ENCODE measurements at places on chromosomes 16 and 17.

DNA sequence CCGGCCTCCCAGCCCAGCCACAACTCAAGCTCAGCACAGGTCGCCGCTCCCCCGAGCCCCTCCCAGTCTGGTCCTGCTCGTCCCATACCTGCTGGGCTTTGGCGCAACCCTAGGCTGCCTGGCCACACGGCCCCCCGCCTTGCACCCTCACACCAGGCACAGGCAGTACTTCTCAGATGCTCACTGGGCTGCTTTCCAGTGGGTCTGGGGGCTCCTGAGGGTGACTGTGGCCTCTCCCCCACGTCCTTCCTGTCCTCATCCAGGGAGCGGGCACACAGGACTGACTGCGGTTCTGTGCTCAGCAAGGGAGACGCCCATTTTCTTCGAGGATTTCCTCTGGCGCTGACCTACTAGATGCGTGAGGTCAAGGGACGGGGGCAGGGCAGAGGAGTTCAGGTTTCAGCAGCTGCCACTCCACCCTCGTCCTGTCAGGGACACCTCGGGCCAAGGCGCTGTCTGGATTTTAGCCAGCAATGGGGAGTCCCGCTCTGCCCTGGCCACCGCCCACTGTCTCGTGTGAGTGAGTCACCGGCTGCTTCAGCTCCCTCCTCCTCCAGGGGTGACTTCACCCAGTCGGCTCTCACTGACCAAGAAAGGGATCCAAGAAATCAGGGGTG, 115.8 kb downstream of the NPIPB11 start:
- DNase-seq = peak; percentile 24

DNA sequence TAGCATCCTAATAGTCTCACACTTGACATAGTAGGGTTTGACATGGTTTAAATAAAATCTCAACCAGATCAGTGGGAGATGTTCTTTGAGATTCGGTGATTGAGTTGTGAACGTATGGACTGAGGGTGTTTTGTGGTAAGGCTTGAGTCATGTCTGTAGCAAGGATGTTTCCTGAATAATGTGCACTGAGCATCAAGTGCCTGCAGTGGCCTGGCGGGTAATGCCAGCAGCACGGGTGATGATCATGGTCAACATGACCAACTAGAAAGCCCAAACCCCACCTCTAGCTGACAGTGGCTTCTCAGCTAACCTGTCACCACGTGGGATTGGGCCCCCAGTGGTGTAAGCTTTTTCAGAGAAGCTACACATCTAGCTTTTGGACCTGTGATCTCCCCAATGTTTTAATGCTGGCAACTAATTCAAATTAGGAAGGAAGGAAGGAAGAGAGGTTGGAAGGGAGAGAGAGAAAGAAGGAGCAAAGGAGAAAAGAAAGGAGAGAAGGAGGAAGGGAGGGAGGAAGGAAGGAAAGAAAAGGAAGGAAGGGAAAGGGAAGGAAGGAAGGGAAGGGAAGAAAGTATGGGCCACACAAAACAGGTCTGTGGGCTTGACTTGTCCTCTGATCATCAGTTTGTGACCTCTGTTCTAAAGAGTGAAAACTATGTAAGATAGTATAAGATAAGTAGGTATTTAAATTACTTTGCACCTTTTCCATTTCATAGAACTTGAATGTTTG, 55.4 kb downstream of the WWOX start:
- no peak for DNase-seq

GRCh38 chr17:42406615-42407288, 16.3 kb downstream of the CAVIN1 start:
- DNase-seq = no peak

- no peak for DNase-seq
These were observed 30.9 kb upstream of the RPRML start for GRCh38 chr17:47009759-47010594.

GRCh38 chr16:20878682-20879147, 21.4 kb downstream of the DCUN1D3 start:
- DNase-seq = no peak

GRCh38 chr16:47323241-47323640, 137.6 kb downstream of the ITFG1 start:
- DNase-seq = no peak

DNA sequence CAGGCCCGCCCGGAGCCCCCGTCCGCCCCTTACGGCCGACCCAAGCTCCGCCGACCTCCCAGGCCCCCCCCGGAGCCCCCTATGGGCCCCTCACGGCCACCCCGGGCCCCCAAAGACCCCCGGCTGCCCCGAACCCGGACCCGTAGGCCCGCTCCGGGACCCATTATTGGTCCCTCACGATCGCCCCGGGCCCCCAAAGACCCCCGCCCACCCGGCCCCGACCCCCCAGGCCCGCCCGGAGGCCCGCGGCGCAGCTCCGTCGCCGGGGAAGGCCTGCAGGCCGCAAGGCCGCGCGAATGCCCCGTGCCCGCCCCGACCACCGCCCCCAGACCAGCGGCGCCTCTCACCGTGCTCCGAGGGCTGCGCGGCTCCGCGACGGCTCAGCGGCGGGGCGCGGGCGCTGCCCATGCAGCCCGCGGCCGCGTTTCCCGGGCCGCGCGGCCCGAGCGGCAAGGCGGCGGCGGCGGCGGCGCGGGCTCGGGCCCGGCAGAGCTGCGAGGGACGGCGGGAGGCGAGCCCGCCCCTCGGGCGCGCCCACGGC, 393 bp downstream of the ANKRD11 start:
- DNase-seq = no peak

DNA sequence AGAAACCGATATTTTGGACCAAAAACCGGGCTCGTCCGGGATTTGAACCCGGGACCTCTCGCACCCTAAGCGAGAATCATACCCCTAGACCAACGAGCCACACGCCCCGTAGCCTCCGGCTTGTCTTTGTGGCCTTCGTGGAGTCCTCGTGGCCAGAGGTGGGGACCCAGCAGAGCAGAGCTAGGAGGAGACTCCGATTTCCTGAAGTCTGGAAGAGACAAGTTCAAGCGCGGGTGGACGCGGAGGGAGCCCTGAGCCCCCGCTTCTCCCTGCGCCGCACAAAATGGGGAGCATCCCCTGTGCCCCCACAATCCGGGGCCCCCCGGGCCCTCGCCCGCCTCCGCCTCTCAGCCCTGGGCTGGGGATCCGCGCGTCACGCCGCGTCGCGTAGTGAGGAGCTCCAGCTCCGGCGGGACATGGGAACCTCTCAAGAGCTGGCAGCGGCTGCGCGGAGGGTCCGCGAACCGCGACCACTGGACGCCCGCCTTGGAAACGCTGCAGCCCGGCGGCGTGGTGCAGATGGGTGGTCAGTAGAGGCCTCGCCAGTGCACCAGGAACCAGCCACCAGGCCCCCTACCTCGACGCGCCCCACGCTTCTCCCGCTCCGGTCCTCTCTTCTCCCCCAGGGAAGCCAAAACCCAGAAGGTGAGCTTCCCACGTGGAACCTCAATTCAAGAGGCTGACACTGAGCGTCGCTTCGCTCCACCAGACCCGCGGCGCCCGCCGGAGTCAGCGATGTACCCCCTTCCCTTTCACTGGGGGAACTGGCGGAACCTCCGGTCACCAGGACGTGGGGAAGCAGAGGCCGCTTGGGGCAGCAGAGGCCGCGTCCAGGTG, 5.2 kb upstream of the OR1F1 start:
- no peak for DNase-seq

DNA sequence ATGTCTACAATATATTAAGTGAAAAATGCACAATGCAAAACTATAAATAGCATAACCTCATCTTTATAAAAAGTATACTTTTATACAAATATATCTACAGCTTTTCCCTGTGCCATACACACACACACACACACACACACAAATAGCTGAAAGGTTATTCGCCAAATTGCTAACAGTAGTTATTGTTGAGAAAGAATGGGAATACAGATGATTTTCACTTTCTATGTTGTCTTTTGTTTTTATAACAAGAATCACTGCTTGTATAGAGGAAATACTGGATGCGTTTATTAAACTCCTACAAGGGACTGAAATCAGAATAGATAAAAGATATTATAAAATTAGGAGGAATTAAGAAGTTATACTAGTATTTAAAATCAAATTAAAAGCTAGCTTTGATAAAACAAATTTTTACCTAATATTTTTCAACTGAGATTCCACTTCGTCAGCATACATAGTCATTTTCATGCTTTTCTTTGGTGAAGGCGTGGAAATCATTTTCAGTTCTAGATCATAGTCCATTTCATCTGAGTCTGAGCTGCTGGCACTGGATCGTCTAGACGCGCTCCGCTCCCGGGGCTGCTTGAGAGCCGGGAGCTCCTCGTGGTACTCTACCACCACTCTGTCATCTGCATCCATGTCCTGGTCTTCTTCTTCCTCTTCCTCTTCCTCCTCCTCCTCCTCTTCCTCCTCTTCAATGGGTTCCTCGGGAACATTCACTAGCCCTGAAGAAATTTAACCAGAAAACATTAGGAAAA, 17.0 kb upstream of the ITGAE start:
- no peak for DNase-seq

Data from stimulated activated CD8-positive, alpha-beta memory T cell treated with anti-CD3 and anti-CD28 coated beads, Interleukin-7, amount 100 ng/mL, for 24 hours (primary cell).